ENCODE measurements at places on chromosomes 6 and 20.

- DNase-seq = peak; percentile 2
These were observed 56.3 kb upstream of the TULP1 start for GRCh38 chr6:35569011-35569461.

DNA sequence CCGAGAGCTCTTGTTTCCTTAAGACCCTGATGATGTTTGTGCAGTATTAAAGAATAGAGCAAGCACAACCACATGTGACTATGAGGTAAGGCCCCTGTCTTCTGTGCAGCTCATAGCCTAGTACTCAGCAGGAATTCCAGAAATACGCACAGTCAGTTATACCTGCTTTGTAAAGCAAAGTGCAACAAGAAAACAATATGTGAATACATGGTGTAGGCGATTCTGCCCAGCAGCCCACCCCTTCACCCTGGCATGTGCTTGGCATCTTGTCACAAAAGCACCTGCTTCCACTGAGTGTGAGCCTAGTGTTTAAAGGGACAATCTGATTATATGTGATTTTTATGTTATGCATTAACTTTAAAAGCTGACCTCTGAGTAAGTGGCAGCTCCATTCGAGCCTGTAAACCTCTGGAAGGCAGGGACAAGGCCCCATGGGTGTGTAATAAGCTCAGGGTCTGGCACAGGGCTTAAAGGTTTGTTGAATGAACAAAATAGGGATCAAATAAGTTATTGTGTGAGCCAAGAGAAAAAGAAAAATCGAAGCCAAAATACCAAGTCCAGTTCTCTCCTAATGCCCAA lies 148.7 kb downstream of the DOK5 start:
- DNase-seq = no peak

DNA sequence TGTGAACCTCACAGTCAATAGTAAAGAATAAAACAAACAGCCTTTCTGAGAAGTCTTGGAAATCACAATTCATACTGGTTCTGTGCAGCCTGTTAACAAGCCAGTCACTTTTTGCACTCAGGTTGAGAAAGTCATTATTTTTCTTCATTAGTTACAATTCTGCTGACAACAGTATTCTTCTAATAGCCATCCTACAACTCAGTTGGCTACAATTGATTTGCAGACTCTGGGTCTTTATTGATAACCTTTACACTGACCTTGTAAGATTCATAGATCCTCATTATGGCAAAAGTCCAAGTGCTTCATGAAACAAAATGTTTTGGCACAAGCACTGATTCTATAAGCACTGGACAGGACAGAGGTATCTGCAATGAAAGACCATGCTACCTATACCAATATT lies 34.9 kb upstream of the POPDC3 start:
- DNase-seq = no peak

DNA sequence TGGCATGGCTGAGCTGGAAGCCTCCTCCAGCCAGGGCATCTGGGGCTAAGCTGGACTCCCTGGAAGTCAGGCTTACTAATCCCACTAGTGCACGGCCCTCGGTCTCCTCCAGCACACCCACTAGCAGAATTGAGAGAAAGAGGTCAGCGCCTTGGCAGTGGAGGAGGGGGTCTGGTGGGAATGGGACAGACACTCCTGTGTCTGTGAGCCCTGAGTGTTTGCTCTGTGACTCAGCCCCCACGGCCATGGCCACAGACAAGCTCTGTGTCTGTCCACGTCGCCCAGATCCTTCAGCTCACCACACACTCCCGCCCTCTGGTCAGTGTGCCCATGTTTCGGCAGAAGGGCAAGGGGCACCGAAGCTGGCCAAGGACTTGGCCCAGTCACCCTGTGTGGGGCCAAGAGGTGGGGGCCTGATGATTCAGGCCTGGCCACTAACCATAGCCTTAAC lies 8.8 kb downstream of the MDFI start:
- DNase-seq = no peak

GRCh38 chr6:134994431-134994830 lies 44.5 kb upstream of the ALDH8A1 start:
- no peak for DNase-seq

- DNase-seq = no peak
These were observed 105.7 kb upstream of the QKI start for GRCh38 chr6:163308629-163309440.

GRCh38 chr6:105561486-105561885 lies 158.6 kb upstream of the PREP start:
- no peak for DNase-seq

GRCh38 chr6:12603673-12604049 lies 112.9 kb upstream of the PHACTR1 start:
- no peak for DNase-seq

- no peak for DNase-seq
These were observed 14.8 kb downstream of the WFDC3 start for GRCh38 chr20:45776931-45777330.

- DNase-seq = no peak
These were observed 738.1 kb downstream of the QKI start for GRCh38 chr6:164152611-164153010.

- no peak for DNase-seq
These were observed 509.9 kb upstream of the SYNCRIP start for GRCh38 chr6:86152546-86152945.

DNA sequence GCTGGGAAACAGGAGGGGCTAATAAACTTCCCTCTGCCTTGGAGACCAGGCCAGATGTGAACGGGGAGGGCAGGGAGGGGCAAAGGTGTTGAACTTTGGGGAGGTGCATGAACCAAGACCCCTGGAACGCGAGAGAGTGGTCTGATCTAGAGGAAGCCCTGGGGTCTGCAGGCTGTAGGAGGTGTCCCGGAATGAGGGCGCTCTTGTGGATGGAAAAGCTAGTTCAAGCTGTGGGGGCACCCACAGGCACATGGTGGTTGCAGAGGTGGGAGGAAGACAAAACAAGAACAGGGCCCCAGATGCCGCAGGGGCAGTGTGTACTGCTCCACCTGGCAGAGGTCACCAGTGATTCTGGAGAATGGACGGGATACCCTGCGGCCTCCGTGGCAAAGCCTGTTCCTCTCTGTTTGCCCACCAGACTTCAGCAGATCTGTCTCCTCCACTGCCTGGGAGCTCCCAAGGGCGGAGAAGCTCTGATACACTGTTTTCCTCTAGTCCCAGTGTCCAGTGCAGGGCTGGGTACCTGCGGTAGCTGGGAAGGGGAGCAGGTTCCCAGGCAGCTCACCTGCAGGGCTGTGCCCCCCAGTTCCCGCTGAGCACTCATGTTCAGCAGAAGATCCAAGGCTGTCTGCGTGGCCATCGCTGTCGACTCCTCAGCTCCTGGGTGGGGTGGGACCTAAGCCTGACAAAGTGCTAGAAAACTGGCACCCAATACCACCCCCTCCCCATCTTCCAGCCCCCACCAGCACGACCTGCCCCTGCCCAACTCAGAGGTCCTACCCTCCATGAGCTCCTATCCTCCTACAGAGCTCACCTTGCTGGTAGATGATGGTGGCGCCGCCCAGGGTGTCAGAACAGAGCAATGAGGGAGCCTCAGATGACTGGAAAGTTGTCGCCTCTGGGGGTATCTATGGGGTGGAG lies 14.7 kb downstream of the ZNF335 start:
- no peak for DNase-seq

DNA sequence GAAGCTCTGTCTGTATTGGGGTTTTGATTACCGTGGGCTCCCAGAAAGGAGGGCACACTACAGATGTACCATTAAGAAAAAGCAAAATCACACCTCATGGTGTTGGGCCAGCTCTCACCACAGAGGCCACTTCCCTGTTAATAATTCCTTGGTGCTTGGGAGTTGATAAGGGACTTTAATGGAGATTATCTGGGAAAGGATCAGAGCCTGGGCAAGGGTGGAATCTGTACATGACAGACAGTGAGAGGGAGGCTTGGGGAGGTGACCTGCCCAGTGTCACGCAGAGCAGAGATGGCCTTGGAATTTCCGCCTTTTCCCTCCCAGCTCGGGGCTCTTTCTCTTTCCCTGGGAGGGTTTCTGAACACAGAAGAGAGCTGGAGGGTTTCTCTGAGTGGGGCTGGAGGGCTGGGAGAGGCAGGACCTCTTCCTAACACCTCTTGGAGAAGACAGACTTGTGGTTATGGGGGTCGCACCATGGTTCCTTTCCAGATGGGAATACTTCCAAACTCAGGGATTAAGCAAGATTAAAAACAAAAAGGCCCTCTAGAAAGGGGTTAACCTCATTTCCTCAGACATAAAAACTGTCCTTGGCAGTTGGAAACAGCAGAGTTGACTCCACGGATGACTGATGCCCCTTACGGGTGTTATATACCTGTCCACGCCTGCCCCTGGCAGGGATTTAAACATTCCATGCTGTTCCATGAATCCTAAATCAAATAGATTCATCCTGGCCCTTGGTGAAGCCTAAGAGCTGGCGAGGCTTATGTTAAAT lies 16.8 kb upstream of the KCNK16 start:
- no peak for DNase-seq

DNA sequence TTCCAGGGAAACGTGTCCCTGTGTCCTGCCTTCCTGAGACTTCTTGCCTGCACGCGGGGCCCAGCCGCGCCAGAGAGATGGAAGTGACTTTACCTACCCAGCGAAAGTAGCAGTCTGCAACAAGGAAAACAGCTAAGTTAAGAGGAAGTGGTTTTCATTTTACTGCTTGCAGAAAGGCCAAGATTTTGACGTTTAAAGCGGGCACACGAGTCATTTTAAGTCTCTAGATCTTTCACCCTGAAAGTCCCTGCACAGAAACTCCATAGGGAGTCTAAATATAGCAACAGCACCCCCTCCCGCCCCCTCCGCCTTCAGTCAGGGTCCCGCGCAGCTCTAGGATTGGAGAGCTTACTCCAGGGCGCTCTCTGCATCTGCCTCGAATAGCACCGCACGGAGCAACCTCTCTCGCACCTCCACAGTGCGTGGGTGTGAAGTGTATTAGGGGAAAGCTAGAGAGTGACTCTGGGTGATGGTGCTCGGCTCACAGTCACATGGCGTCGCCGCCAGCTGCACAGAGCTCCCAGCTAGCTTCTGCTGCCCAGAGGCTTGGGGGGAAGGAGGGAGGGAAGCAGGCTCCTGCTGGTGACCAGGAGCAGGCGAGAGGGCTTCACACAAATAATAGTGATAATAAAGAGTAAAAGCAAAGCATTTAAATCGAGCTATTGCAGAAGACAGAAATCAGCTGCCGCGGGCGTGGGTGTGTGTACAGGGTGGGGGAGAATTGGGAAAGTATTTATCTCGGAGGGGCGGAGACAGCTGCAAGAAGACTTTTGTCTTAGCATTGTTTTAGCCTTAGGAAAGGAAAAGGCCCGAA lies 1.8 kb upstream of the KCNQ5 start:
- DNase-seq = no peak

DNA sequence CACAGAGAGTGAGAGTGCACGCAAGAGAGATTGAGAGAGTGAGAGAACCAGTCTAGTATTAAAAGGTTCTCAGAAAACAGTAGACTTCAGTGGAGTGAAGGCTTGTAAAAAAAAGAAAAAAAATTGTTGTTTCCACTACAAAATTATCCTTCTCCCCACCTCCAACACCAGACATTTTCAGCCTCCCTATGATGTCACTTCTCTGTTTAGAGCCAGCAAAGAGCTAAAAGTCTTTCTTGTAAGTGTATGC lies 77.8 kb downstream of the BACH2 start:
- DNase-seq = no peak

GRCh38 chr20:63029358-63030121 lies 22.8 kb upstream of the BHLHE23 start:
- DNase-seq = no peak

- DNase-seq = no peak
These were observed 136.8 kb downstream of the FNDC1 start for GRCh38 chr6:159305804-159306537.

- DNase-seq = no peak
These were observed 670.6 kb downstream of the CD109 start for GRCh38 chr6:74366634-74367033.

DNA sequence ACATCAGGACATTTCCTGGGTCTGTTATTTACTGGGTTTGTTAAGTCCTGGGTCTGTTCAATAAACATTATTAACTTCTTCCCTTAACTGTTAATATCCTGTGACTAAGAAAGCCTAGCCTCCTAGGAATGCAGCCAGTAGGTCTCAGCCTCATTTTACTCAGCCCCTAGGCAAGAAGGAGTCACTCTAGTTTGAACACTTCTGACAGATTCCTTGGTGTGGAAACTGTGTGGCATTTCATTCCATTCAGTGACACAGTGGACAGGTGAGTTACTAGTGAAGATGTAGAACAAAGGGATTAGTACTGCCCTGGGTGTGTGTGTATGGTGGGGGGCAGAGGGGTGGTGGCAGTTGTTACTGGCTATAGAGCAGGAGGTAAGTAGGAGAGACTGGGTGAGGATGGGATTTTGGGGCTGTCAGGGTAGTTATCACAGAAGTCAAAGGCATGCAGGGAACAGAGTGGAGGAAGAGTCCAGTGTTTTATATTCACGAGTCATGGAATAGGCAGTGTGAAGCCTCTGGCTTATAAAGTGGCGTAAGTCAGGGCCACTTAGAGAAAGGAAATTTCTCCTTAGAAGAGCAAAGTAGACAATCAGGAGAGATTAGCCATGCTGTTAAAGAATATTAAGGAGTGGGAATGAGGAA lies 28.4 kb downstream of the RNF182 start:
- DNase-seq = no peak

GRCh38 chr6:124888581-124889371 lies 73.5 kb upstream of the RNF217 start:
- no peak for DNase-seq

GRCh38 chr6:13851330-13851729 lies 37.0 kb upstream of the MCUR1 start:
- no peak for DNase-seq

GRCh38 chr6:56715741-56716140 lies 73.1 kb upstream of the DST start:
- no peak for DNase-seq

DNA sequence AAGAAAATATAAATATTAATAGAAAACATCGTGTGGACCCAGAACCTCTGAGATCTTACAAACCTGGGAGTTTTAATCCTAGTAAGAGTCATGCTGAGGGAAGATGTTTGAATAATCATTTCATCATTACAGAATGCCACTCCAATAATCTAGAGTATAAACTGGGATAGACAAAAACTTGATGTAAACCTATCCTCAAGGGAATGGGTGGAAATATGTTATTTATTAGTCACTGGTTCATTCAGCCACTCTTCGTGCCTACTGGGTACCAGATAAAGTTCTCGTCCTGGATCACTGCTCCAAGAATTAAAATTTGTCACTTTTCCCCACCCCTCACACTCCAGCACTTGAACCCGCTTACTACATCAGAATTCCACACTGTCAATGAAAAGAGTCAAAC lies 7.7 kb downstream of the HLA-B start:
- DNase-seq = no peak

DNA sequence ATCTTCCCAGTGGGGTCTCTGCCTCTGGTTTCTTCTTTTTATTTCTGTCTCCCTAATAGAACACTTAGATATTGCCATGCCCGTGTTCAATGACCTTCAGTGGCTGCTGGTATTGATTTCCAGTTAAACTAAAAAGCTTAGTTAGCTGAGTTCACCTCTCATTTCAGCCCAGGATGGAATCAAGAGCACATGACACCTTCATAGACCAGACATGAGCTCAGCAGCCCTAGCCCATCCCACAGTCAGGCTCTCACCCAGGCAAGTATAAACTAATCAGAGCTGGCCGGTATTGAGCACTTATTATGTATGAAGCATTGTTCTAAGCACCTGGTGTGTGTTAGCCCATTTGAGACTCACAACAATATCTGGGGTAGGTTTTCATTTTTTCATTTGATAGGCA lies 33.7 kb upstream of the PLEKHG1 start:
- no peak for DNase-seq

- no peak for DNase-seq
These were observed 61.4 kb upstream of the E2F3 start for GRCh38 chr6:20340068-20340848.
